ENCODE measurements at places on chromosomes 1 and 21.
A peak's percentile ranks its signal among the peaks of the same experiment; 100 is the strongest.

DNA sequence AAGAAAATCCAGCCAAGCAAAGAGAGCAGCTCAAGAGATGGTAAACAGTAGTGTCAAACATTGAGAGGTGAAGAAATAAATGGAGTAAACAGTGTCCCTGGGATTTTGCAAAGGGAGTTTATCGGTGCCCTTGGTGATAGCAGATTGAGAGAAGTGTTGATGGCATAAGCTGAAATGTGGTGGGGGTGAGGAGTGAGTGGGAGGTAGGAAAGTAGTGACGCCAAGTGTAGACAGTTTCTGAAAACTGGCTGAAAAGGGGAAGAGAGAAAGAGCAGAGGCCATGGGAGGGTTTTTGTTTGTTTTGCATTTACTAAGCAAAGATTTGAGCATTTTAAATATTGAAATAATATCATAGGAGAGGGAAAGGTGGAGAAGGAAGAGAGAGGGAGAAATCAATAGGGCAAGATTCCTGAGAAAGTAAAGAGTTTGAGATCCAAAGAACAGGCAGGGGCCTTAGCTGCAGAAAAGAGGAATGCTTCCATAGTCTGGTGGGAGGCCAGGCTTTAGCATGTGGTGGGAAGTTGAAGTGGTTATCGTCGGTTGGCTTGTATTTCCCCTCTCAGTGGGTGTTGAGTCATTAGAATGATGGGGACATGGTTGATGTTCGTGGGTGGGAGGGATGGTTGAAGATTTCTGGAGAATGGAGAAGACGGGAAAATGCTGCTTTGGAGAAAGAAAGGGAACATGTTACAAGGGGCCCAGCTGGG is 26.8 kb upstream of the RASAL2 start:
- no peak for DNase-seq

- no peak for DNase-seq
Observed at GRCh38 chr1:1354271-1355247, 3.8 kb downstream of the MXRA8 start.

- no peak for DNase-seq
Observed at GRCh38 chr1:75630998-75631397, 20.1 kb upstream of the SLC44A5 start.

DNA sequence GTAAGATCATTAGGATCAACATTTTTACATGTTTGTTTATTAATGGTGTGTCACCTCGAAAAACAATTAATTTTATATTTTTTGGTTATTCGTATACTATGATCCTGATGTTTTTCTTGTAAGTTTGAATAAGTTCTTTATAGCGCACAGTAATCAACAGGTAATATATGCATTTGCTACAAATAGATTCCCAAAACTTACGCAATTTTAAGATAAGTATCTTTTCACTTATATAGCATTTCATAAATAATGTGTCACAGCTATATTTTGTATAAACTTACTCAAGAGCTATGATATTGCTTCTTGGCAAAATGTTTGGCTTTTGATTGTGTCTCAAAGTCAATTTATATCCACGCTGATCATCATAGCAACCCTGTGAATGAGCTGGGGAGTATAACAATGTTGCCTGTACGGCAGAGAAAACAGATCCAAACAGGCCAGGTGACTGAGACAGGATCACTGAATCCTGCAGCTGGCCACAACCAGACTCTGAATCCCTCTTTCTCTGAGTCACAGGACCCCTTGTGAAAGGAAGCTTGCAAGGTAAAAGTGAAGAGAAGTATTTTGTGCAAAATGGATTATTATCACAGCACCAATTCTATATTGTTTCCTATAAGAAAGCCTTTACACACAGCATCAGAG is 48.6 kb downstream of the GNG12 start:
- no peak for DNase-seq

DNA sequence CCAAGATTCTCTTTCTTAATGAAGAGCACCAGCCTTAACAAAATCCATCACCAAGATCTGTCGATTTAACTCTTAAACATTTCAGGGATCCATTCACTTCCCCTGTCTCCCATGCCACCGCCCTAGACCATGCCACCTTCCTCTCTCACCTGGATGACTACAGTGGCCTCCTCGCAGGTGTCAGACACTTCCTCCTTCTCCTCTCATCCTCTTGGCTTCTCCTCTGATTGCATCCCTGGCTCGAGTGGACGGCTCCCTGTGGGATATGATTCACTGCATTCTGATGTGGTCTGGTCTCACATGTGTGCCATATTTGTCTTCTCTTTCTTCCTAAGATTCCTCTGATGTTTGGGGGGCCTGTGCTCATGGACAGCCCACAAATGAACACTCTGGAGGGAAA is 66.4 kb upstream of the KLHDC7A start:
- no peak for DNase-seq

- no peak for DNase-seq
Observed at GRCh38 chr1:73674945-73675561, 522.9 kb downstream of the LRRIQ3 start.

- DNase-seq: no peak
Observed at GRCh38 chr1:12144236-12144635, 22.6 kb upstream of the TNFRSF1B start.

DNA sequence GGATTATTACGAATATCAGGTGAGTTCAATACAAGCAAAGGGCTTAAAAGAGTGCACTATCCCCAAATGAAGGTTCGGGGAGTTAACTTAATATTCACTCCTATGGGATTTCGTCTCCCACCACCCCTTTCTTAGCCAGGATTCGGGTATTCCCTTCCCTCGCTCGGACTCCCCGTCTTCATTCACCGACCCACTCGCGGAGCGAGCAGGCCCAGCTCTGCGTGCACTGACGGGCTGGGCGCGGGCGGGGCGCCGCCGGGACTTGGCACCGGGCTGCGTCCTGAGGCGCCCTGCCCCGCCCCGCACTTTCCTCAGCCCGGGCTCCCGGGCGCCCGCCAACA is 7.7 kb upstream of the MPZL1 start:
- peak; percentile 76 for DNase-seq

DNA sequence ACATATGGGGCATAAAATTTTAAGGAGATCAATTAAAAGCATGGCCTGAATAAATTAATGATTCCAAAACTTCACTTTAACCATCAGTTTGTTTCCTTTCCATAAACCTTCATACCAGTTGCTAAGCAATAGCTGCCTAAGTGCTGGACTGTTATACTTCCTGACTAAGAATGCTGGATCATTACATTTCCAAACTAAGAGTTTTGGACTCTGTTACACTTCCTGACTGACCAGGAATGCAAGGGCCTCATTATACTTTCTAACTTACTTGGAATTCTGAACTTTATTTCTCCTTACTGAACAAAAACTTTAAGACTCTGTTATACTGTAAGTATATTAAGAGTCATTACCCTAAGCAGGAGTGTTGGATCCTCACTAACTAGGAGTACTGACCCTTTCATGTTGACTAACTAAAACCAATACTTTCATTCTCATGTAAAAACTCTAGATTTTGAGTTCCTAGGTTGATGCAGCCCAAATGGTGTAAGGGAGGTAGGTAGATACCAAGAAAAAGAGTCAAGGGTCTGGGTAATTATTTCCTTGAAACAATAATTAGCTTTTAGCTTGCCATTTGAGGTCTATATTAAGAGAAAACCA is 118.2 kb downstream of the FAF1 start:
- no peak for DNase-seq

DNA sequence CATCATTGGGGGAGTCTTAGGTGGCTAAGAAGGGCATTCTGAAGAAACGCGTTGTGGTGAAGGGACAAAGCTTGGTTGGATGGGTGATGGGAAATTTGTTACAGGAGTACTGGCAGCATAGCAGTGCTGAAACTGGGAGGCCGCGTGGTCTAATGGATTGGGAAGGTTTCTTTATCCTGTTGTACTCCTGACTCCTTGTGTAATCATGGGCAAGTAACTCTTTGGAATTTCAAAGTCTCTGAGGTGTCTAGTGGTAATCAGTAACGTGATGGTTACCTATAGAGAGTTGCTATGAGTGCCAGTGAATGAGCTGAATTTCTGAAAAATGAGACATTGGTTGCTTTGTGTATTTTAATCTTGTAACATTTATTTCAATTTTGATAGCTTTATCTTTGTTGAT is 18.5 kb downstream of the DONSON start:
- no peak for DNase-seq

DNA sequence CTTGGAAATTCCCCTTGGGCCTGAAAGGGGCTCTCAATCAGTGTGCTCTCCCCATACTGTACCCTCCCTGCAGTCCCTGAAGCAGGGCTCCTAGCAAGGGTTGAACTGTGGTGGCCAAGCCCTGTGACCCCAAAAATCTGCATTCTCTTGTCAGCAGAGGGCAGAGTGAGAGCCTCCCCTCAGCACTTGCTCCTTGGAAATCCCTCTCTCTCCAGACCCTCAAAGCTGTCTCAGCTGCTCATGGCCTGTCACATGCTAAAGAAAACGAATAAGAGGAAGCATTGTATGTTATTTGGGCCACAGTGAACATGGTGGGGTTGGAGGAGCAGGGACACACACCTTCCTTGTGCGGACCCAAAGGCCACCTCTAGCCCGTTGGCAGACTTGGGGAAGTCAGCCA is 47.2 kb upstream of the SYNC start:
- DNase-seq: no peak

- no peak for DNase-seq
Observed at GRCh38 chr1:34870395-34870794, 10.8 kb upstream of the SMIM12 start.

GRCh38 chr1:226428348-226428747 is 20.5 kb upstream of the PARP1 start:
- DNase-seq: no peak

DNA sequence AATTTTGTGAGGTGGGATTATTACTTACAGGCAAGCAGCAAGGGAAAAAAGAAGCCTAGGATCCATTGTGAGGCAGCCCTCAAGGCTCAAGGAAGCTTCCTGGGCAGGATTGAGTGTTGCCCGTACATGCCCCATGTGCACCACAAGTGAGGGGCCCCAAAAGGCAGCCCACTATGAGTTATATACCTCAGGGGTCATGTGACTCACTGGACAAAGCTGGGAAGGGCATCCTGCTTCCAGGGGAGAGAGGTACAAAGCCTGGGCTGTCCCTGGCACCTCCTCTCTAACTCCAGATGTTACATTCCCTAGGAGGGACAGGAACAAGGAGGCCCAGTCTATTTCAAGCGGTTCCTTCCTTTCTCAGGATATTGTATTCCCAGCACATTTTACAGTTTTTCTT is 34.0 kb upstream of the CD1D start:
- DNase-seq: no peak

GRCh38 chr1:205068001-205068400 is 16.3 kb downstream of the TMEM81 start:
- DNase-seq: no peak

DNA sequence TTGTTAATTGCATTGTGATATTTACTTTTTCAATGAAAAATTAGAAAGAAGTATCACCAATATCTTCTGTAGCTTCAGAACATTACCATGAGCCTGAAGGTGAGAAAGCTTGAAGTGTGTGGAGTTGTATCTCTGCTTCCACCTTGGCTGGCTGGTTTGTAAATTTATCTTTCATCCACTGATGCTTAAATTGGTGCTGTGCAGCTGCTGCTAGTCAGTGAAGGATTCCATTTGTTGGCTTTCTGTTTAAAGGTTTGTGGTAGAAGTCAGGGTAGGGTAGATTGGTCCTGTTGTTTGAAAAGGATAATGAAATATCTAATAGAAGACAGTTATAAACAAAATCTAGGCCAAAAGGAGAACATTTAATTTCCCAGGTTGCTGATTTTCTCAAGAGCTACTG is 105.7 kb downstream of the C1orf21 start:
- no peak for DNase-seq

DNA sequence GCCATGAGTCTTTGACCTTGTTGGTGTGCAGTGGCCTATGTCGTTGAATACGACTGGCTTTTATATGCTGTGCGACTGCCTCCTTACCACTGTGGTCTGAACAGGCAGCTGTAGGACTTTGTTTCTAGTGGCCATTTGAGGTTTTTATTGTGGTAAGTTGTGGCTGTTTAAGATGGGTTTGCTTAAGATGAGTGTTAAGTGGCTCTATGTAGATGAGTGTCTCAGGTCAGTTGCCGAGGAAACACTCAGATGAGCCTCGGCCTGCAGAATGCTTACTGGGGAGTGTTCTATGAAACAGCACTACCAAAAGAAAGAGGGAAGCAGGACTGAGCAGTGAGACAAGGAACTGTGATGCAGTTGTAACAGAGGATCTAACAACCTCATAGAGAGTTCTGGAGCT is 14.9 kb upstream of the CD1C start:
- no peak for DNase-seq

GRCh38 chr1:107748531-107748930 is 216.4 kb downstream of the VAV3 start:
- DNase-seq: no peak

DNA sequence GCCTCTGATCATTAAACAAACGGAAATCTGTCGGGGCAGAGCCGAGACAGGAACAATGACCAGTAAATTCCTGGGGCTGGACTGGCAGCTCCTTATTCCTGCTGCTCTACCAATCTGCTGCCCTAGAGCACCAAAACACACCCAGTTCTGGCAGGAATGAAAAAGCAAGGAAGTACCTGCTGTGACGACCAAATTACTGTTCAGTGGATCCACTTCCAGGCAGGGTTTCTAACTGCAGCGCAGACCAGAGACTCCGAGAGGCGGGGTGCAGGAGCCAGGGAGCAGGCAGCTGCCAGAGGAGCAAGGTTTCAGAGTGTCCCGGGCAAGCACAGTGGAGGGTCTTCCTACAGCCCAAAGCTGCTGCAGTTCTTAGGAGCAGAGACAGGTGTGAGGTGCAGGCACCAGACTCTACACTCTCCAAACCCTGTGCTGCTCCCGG is 32.4 kb downstream of the KANK4 start:
- DNase-seq: no peak

DNA sequence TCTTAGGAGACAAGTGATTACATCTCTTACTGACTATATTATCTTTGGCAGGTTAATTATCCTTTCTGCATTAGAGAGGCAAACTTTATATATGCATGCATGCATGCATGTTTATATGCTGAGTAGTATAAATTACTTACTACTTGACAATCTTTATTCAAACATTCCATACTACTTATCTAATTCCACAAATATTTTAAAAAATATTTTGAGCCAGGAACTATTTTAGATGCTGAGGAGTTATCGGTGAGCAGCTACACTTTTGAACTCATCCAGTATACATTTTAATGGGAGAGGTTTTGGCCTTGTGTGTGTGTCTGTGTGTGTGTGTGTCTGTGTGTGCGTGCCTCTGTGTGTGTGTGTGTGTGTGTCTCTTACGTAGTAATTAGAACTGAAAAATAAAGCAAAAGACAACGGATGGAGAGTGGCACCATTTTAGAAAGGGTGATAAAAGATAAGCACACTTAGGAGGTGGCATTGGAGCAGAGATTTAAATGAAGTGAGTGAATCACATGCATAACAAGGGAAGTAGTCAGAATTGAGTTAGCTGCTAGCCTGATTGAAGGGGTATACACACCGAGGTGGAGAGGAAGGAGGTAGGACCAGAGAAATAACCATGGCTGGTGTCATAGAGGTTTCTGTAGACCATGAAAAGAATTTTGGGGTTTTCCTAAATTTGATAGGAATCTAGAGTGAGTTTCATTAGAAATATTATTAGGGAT is 1488.4 kb downstream of the MRPL39 start:
- no peak for DNase-seq

DNA sequence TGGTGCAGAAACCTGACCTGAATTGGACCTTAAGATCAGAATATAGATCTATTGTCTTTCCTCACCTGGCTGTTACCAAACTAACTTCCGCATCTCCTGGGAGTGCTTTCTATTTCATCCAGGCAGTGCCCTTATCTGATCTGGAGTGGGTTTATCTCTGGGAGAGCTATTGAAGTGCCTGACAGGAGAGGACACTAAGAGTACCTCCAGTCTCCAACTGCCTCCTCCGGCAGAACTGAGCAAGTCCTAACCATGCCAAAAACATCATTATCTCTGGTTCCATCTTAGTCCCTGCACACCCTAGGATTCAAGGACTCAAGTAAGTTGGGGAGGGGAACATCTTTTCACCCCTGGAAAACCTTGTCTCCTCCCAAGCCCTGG is 12.4 kb upstream of the KCNJ15 start:
- DNase-seq: no peak

GRCh38 chr1:227449741-227450441 is 113.5 kb upstream of the ZNF678 start:
- DNase-seq: no peak

All from activated CD4-positive, alpha-beta T cell treated with anti-CD3 and anti-CD28 coated beads, Interleukin-2, amount 50 U/mL, for 24 hours (primary cell).